Fibroblast of skin of left quadriceps (primary cell): ENCODE measurements at places on chromosomes 11 and 22.

DNA sequence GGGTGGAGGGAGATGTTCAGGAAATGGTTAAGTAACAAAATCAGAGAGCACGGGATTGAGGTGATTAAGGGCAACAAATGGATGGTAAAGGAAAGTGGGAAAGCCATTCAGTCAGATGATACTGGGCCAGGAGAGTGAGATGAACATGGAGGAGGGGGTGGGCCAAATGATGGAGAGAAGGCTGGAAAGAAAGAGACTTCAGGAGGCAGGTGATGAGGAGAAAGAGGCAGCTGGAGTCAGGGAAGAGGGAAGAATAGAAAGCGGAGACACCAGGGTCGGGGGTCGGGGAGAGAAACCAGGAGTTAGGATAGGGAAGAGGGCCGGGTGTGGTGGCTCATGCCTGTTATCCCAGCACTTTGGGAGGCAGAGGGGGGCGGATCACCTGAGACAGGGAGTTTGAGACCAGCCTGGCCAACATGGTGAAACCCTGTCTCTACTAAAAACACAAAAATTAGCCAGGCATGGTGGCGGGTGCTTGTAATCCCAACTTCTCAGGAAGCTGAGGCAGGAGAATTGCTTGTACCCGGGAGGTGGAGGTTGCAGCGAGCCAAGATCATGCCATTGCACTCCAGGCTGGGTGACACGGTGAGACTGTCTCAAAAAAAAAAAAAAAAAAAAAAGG lies 4.7 kb upstream of the KDM2A start:
- DNase-seq: no peak

DNA sequence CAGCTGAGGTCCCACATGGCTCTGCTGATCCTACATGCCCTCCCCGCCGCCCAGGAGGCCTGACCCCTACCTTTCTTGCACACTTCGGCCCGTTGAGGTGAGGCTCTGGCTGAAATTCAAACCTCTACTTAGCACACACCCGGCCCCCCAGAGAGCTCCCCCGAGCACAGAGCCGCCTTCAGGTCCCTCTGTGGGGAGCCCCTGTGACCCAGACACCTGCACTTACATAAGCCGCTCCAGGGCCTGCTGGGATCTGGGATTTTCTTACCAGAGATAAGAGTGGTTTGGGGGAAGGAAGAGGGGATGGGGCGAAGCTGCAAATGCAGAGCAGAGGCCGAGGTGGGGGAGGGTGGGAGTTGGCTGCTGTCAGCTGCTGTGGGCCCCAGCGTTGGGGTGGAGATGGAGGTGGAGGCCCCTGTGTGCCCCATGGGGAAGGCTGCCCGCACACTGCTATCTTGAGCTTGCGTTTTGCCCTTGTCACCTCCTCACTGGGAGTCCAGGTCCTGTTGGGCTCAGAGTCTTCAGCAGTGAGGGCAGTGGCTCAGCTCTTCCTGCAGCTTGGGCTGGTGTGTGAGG lies 30.6 kb downstream of the CAPN1 start:
- DNase-seq: no peak

GRCh38 chr11:63939397-63939891 lies 642 bp downstream of the NAA40 start:
- DNase-seq: no peak

GRCh38 chr11:80168796-80169195 lies 728.0 kb upstream of the TENM4 start:
- DNase-seq: no peak

DNA sequence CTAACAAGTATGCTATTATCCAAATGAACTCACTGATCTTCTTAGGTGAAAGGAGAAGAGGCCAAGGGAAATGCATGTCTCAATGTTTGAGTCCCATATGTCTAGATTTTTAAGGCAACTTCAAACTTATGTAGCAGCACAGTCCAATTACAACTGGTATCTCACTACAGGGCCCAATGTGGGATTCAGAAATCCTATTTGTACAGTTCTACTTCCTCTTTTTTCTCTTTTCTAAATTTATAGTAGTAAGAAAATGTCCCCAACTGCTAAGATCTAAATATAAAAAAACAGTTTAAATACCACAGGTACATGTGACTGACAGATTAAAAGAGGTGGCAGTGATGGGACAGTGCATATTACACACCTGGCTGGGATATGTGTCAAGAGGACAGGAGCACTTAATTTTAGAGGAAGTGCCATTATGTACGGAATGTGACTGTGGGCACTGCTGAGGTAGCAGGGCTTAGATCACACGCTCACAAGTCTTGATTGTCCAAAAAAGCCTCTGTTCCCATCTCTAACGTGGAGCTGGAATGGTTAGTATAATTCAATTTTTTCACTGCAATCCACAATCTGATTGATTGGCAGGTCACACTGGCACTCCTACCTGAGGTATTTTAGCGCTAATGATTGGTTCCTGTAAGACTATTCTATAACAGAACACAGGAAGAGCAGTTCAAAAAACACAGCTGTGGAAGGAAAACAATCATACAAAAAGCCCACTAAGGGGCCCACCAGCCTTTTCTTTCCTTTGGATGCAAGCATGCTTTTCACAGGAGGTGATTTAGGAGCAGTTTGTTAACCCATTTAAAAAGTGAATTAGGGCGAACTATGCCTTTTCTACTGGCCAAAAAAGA lies 34.6 kb downstream of the APOL5 start:
- no peak for DNase-seq

GRCh38 chr11:33375688-33376311 lies 118.6 kb downstream of the HIPK3 start:
- no peak for DNase-seq

GRCh38 chr22:46447906-46448305 lies 89.5 kb downstream of the CELSR1 start:
- no peak for DNase-seq

DNA sequence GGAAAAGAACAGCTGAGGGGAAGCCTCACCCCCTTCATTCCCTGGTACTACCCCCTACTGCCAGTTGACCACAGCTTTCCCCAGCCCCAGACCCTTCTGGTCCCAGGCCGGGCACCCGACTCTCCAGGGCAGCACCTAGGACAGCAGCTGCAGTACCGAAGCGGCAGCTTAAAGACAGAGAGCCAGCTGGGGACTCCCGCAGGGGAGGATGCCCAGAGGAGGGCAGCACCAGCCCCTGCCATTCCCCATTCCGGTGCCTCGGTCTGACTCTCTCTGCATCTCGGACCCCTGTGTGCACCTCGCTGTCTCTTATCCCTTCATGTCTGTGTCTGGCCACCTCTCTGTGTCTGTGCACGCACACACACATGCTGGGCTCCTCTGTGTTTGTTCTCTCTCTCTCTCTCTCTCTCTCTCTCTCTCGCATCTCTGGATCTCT lies 9.4 kb downstream of the IGSF9B start:
- DNase-seq: no peak

GRCh38 chr11:81839976-81840375 lies 893.7 kb downstream of the FAM181B start:
- DNase-seq: peak; percentile 4

DNA sequence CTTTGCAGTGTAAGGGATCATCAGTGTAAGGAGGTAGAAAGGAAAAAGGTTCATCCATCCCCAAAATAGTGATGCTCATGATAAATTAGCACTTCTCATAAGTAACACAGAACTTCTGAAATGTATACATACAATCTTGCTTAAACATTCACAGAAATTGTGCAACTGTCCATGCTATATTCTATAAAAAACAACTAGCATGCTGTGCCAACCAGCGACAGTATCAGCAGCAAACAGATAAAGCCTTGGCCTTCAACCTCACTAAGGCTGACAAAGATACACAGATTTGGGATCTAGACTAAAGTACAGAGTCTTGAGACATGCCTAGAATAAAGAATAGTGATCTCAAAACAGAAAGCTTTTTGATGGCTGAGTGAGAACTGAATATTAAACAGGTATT lies 74.1 kb upstream of the CHRM4 start:
- DNase-seq: no peak

DNA sequence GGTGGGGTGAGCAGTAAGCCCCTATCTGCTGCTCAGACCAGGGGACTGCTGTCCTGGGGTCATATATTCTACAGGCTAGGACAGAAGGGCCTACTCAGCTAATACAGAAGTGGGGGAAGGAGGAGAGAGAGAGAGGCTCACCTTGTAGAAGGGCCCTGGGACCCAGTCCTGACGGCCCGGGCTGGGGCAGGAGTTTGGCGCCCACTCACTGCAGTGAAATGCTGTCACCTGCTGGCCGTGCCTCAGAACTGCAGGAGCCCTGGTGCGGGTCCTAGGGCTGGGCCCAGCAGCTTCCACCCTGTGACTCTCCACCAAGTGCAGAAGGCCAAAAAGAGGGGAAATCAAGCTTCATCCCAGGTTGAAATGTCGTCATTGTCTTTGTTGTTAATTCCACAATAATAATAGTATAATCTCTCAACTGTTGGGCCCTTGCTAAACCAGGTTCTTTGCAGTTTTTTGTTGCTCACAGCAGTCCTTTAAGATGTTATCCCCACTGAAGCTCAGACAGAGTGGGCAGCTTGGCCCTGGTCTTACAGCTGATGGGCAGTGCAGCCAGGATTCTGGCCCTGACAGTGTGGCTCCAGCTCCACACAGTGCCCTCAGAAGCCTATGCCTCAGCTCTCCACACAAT lies 29.6 kb downstream of the TRIM29 start:
- peak; percentile 13 for DNase-seq

- no peak for DNase-seq
Measured at GRCh38 chr11:132245403-132246385, 875.3 kb downstream of the NTM start.

DNA sequence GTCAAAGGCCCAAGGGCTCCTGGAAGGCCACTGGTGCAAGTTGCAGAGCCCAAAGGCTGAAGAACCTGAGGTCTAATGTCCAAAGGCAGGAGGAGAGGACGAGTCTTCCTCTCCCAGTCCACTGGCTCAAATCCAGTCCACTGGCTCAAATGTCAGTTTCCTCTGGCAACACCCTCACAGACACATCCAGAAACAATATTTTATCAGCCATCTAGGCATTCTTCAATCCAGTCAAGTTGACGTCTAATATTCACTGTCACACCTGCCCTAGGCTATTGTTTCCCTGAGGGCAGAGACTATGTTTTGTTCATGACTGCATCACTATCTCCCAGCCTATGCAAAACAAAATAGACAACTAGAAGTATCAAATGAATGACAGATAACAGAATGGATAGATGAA lies 148.1 kb downstream of the SPON1 start:
- no peak for DNase-seq

GRCh38 chr22:37376643-37377042 lies 50.6 kb downstream of the ELFN2 start:
- DNase-seq: no peak

DNA sequence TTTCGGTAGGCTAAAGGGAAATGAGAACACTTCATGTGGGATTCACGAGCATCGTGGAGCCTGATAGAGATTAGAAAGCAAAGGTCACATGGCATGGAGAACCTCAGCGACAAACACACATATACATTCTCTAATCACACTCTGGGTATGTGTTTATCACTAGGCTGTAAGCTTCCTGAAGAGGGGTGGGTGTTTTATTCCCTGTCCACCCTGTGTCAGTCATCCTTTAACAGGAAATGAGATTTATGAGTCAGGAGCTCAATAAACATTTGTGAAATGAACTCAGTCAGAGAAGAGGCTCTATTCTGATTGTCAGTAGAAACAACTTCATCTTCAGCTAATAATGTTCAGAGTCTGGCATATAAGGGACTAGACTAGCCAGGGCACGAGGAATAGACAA lies 71.7 kb upstream of the EIF3M start:
- no peak for DNase-seq

DNA sequence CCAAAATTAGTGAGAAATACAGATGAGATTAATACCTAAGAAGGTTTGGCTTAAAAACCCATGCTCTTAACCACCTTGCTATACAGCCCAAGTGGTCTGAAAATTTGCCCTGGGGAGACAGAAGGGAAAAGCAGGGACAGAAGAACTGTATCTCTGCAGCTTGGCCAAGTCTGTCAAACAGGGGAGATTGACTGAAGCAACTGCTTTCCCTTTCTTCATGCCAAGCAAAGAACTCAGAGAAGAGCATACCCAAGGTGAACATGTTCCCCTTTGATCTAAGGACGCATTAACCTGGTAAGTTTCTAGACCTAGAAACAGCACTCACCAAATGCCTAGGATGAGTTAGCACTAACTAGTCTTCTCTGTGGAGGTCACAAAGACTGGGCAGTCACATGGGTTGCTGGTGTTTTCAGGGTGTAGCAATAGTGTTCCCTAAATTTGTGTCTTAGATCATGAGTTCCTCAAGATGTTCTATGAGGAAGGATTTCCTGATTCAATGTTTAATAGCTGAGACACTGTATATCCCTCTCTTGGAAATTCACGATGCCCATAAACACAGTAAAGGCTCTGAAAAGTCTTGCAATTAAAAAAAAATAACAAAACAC lies 75.6 kb upstream of the GRAMD1B start:
- no peak for DNase-seq

- no peak for DNase-seq
Measured at GRCh38 chr11:115104851-115105453, 399.3 kb downstream of the CADM1 start.

GRCh38 chr22:40911772-40912171 lies 39.4 kb upstream of the RBX1 start:
- DNase-seq: no peak
